ENCODE measurements at places on chromosomes 4 and X.

DNA sequence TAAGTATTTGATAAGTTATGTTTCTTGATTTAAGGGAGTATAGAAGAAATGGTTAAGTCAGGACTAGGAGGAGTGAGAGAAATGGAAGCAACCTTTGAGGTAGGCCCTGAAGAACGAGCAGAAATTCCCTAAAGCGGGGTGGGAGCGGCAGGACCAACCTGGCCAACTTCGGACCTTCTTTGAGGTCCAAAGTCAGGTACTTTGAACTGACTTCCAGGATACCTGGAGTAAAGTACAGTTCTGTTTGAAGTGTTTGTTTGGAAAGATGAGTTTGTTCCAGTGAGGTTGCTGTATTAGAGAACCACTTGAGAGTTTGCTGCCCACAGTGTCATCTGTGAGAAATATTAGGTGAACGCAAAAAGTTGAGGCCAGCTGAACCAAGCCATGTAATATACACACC is 11.7 kb downstream of the RNF4 start:
- no peak for DNase-seq

DNA sequence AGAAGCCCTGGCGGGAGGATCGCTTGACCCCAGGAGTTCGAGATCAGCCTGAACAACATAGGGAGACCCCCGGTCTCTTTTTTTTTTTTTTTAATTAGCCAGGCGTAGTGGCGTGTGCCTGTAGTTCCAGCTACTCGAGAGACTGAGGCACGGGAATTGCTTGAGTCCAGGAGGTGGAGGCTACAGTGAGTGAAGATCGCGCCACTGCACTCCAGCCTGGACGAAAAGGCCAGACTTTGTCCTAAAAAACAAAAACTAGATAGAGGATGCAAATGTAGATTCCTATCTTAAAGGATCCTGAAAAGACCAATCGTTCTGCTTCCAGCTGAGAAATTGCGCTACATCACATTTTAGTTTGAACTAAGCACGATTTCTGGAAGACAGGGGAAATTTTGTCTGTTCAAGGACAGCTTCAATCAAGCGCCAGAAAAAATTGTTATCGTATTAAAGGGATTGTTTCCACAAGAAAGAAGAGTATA is 627 bp upstream of the HSD17B11 start:
- no peak for DNase-seq

- no peak for DNase-seq
Measured at GRCh38 chr4:8706216-8707044, 113.9 kb downstream of the CPZ start.

DNA sequence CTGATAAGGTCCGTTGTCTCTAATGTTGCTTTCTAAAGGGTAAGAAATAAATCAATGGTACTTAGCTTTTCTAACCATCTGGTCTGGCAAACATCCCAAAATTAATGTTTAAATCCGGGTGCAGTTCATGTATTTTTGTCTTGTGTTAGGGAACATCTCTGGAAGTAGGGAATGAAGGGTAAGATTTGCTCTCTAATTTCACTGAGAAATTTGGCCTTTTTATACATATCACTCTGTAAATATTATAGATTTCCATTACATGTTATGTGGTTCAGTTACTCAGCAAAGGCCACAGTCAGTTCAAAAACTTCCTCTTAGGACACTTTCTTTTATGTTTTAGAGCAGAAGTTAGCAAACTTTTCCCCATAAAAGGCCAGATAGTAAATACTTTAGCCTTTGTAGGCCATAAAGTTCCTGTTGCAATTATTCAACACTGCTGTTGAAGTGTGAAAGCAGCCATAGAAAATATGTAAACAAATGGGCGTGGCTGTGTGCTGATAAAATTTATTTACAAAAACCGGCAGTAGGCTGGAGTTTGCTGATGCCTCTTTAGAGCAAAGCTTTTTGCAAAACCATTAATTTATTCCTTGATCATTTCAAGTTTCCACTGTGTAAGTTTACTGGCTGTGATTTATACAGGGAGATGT is 218.1 kb downstream of the ANTXR2 start:
- no peak for DNase-seq

DNA sequence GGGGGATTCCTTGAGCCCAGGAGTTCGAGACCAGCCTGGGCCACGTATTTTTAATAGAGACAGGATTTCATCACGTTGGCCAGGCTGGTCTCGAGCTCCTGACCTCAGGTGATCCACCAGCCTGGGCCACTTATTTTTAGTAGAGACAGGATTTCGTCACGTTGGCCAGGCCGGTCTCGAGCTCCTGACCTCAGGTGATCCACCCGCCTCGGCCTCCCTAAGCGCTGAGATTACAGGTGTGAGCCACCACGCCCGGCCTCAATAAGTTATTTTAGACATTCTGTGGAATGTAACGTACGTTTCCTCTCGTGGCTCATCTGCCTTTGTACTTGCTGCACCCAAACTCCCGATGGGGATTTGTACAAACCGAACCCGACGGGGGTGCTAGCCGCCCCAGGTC is 8.8 kb downstream of the ASMT start:
- DNase-seq = no peak

DNA sequence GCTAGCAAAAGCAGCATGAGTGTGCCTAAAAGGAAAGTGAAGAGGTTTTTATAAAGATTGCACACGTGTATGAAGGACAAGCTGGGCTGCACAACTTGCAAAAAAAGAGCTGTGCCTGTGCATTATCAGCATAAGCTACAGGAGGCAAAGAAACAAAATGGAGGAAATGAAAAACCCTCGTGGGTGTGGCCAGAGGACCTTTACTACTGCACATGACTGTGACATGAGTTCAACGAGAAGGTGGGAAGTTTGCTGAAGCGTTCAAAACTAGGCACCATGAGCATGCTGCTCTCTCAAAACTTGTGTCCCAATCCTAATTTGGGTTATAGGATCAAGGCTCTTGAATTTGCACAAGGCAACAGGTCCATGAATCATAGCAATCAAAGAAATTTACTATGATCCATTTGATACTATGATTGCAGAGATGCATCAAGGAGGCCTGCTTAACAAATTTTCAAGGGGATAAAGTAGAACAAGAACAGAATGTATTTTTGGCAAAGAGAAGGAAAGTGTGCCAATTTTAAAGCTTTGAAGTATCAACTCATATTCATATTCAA is 38.1 kb upstream of the CXorf38 start:
- DNase-seq = no peak

- no peak for DNase-seq
Measured at GRCh38 chrX:16251782-16252181, 84.5 kb downstream of the MAGEB17 start.

DNA sequence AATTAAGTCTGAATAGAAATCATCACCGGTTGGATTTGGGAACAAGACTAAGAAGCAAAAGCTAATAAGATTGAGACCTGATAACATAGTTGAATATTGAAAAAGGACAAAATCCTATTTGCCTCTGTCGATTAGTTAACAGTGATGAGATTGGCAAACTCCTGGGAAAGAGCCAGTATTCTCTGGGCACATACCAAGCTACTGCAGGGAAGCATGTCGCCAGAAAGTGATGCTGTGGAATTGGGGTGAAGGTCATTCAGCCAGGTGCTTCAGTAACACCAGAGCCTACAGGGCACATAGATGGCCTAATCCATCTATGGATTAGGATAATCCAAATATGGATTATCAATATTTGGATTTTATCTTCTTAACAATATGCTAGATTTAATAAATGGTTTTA is 44.0 kb downstream of the OSTC start:
- DNase-seq = no peak

DNA sequence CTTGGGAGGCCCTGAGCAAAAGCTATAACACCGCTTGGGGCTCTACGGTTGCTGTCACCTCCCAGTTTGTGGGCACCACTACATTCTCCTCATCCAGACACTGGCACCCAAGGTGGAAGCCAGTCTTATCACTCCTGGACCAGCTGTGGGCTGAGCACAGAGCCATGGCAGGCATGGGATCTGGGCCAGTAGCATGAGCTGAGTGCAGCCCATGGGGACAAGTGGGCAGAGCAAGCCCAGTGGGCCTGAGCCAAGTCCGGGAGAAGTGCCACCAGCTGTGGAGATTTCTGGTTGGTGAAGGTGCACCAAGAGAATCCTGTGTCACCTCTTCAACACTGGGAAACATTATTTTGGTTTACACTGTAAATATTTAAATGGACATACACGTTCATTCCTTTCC is 1013.0 kb downstream of the TECRL start:
- no peak for DNase-seq

- DNase-seq = no peak
Measured at GRCh38 chr4:90081432-90082144, 45.6 kb upstream of the CCSER1 start.

GRCh38 chr4:83821493-83821892 is 285.6 kb downstream of the GPAT3 start:
- no peak for DNase-seq

GRCh38 chrX:106331606-106332005 is 163.5 kb downstream of the PWWP3B start:
- DNase-seq = no peak

DNA sequence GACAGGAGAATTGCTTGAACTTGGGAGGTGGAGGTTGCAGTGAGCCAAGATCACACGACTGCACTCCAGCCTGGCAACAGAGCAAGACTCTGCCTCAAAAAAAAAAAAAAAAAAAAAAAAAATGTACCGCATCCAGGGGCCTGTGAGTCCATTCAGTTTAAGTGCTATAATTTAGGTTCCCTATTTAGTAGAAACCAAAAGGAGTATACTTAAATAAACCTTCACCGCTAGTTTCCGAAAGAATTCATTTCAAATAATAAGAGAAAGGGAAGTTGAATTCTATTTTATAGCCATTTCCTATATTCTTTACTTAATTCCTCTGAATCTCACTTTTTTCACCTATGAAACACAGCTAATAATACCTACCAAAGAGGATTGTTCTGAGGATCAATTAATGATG is 20.8 kb upstream of the LRBA start:
- DNase-seq = no peak

DNA sequence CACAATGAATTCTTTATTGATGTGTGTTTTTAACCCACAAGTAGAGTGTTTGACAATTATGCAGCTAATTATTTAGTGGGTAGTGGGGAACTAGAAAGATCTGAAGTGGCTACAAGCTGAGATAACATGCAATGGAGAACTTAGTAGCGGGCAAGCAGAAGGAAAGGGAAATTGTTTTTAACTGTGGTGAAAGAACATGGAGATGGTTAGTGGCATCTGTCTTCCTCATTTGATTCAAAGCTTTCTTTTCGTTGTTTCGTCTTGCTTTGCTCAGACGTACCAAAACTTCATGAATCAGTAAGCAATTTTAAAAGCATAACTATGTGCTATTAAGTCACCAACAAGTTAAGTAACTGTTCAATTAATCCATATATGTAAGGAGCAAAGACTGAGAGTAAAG is 169.9 kb downstream of the BANK1 start:
- DNase-seq = no peak

DNA sequence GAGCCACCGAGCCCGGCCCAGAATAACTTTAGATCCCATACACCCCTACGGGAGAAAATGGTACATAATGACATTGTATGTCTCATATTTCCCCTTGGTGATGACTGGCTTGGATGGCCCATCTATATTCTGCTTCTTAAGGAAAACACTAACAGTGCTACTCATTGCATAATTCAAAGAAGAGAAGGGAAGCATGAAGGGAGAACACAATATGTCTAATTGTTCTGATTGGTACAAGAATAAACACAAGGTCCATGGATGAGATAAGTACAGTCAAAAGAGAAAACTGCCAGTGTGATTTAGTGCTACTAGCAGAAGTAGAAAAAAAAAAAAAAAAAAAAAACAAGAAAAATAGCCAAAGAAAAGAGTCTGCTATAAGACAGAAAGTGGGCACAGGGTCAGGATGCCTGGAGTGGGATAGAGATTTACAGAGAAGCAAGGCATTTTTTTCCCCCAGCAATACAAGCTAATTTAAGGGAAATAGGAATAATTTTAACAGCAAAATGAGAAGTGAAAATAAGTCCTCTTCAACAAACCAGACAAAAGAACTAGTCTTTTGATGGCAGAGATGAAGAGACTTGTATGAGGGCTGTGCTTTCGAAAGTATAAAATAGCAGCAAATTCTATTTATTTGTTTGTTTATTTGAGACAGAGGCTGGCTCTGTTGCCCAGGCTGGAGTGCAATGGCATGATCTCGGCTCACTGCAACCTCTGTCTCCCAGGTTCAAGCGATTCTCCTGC is 96.5 kb upstream of the MAP3K15 start:
- no peak for DNase-seq

GRCh38 chr4:7383266-7383665 is 51.5 kb downstream of the PSAPL1 start:
- no peak for DNase-seq

DNA sequence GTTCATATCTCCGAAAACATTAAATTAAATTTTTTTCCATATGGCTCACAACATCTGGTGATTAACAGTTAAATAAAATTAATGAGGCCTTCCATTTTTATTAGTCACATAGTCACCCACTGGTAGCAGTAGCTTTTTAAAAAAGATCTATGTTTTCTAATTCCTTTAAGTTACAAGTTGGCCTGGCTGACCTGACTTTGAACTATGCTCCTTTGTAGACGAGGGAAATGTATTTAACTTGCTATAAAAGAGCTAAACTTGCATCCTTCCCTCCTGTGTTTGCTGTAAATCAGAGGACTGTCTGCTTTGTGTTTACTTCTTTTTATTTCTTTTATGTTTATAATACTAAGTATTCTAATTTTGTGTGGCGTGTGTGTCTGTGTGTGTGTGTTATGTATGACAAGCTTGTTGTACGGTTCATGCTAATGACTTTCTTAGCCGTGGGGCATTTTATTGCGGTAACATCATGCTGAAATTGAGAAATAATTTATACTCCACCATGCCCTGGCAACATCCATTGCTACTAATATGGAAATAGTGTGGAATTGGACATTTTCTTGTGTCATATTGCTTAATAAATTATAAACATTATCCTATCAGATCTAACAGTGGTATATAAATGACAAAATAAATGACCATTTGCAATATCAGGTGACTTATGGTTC is 241.7 kb downstream of the SNCA start:
- no peak for DNase-seq

DNA sequence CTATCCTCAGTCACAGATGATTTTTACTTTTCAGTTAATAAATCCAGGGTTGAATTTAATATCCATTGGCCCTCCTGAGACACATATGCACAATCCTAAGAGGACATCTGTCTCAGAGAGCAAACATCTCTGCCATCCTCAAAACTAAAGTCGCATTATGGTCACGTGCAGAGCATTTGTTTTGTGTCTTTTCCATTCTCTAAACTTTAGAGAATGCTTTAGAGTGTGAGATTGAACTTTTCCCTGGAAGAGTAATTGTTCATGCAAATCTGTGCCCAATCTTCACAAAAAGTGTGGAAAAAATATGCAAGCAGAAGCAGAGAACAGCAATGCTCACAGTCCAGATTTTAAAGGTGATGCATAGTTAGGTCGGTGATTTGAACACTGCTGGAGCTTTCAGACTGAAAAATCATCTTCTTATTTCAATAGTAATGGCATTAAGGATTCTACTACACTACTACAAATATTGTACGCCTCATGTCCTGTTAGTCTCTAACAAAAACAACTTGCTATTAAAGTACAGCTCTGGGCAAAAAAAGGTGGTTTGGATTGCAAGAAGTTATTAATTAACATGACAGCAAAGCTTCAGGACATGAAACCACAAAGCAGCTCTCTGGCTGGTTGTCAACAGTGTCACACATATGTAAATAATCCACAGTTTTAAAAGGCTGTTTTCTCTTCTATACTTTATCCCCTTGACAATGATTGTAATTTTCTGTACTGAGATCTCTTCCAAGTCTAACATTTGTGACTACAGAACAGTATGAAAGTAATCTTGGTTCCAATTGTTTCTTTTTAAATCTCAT is 19.9 kb downstream of the DCHS2 start:
- no peak for DNase-seq

- peak; percentile 50 for DNase-seq
Measured at GRCh38 chrX:118459494-118459893, 36.1 kb upstream of the DOCK11 start.

Data from NCI-H460 (cell line).